NK-92 treated with Interleukin-12 subunit alpha and Interleukin-12 subunit beta, amount 100 ng/mL, for 24 hours (cell line): ENCODE measurements at places on chromosomes 4 and X.

GRCh38 chr4:74549936-74550335, 105.0 kb downstream of the AREG start:
- no peak for DNase-seq

DNA sequence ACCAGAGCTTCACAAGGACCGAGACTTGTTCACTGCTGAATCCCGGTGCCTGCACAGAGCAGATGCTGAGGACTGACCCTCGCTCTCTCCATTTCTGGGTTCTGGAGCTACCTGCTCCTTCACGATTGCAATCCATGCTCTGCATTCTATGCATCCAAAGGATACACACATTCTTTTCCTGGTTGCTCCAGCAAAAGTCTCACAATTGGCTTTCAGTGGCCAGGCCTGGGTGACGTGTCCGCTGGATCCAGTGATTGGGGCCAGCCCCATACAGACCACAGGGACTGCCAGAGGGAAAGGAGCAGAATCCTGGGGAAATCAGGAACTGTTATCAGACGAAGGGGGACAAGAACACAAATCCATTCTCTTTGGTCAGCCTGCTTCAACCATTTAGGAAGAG, 14.9 kb upstream of the CDKN2AIP start:
- DNase-seq = no peak

GRCh38 chr4:78772526-78773091, 3.5 kb upstream of the BMP2K start:
- DNase-seq = no peak

- no peak for DNase-seq
Observed at GRCh38 chr4:83196921-83197320, 82.4 kb upstream of the PLAC8 start.

GRCh38 chr4:89954906-89955695, 60.4 kb downstream of the MMRN1 start:
- no peak for DNase-seq

DNA sequence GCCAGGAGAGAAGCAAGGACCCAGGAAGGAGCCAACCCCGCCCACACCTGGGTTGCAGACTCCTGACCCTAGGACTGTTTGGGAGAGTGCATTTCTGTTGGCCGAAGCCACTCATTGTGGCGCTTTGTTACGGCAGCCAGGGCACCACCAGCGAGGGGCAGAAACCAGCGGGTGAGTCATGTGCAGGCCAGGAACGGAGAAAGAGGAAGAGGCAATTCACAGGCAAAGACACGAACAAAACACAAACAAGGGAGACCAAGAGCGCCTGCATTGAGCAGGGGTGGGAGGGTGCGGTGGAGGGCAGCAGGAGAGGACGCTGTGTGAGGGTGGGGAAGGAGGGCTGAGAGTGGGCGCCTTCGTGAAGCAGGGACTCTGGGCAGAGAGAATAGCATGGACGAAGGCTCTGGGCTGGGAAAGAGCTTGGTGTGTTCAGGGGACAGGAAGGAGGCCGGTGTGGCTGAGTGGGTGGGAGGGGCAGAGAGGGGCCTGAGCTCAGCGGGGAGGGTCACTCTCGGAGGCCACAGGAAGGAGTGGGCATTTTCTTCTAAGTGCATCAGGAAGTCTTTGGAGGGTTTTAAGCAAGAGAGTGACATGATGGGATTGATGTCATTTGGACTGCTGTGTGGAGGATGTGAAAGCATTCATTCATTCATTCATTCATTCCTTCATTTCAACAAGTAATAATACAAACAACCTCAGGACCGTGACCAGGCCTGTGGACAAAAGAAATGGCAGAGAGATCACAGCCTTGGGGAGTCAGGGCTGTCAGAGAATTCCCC, 12.2 kb upstream of the WFS1 start:
- DNase-seq = no peak

DNA sequence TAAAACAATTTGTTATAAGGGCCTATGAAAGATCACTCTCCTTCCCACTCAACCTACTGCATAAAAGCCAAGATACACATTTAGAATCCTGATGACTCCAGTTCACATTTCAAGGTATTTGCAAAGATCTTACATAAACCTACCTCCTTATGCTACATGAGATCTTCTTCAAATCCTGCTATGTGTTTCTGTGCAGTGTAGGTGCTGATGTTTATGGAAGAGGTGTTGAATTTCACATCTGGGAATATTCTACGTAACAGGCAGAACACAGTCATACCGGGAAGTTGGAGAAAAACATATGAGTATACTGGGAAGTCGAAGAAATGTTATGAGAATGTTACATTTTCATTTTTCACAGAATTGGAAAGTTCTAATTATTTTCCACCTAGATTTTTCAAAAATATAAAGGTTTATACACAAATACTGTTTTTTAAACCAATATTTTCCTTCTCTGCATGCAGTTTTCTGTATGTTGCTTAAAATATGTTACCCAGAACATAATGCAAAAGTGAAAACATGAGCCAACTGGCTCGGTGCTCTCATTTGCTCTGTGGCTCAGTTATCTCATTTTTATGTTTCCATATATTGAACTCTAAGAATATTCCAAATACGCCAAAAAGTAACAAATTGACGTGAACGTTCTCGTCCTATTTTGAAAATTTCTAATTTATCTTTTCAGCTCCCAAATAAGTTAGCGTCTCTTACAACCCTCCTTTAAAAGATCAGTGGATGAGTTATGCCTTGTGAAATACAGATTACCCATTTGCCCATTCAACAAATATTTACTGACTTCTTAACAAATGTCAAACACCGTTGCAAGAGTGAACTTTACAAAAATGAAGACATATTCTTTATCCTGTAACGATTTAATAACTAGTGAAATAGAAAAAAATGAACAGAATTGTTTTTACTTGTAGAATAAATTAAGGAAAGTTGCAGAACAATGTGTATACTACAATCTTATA, 899.3 kb downstream of the STIM2 start:
- DNase-seq = no peak

GRCh38 chr4:151561551-151562256, 152.7 kb downstream of the FHIP1A start:
- DNase-seq = no peak

- DNase-seq = no peak
Observed at GRCh38 chrX:3815896-3816664, 102.6 kb upstream of the PRKX start.

DNA sequence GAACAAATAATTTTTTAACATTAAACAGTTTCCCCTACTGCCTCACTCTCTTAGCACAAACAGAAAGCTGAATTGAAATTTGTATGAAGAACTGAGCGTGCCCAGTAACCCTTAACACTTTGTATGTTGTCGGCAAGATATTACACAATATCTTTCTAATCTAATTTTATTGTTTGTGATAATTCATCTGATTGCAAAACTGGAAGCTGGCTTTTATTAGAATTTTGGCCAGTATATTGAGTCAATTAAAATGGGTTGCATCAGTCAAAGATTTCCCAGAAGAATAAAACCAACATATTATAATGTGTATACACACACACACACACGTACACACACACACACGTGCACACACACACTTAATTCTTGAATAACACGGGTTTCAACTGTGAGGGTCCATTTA, 2332.1 kb downstream of the PCDH7 start:
- no peak for DNase-seq

GRCh38 chr4:25358515-25359275, 18.4 kb upstream of the ANAPC4 start:
- no peak for DNase-seq

DNA sequence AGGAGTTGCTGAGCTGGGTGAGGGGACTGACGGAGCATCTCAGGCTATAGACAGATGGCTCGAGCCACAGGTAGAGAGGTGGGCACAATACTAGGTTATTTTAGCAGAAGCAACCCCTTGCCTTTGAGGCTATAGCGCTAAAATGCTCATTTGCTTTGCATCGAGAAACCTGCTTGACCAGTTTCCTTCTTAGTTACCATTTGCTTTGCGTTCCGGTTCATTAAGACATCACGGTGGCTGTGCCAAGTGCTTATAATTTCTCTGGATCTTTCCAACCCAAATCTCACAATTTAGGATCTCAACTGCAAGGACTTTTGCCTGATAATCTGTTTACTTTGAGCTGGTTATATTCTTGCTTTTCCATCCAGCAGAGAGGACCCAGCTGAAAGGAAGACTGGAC, 40.8 kb downstream of the DLG3 start:
- no peak for DNase-seq

- no peak for DNase-seq
Observed at GRCh38 chr4:8469550-8469949, 29.0 kb downstream of the TRMT44 start.

DNA sequence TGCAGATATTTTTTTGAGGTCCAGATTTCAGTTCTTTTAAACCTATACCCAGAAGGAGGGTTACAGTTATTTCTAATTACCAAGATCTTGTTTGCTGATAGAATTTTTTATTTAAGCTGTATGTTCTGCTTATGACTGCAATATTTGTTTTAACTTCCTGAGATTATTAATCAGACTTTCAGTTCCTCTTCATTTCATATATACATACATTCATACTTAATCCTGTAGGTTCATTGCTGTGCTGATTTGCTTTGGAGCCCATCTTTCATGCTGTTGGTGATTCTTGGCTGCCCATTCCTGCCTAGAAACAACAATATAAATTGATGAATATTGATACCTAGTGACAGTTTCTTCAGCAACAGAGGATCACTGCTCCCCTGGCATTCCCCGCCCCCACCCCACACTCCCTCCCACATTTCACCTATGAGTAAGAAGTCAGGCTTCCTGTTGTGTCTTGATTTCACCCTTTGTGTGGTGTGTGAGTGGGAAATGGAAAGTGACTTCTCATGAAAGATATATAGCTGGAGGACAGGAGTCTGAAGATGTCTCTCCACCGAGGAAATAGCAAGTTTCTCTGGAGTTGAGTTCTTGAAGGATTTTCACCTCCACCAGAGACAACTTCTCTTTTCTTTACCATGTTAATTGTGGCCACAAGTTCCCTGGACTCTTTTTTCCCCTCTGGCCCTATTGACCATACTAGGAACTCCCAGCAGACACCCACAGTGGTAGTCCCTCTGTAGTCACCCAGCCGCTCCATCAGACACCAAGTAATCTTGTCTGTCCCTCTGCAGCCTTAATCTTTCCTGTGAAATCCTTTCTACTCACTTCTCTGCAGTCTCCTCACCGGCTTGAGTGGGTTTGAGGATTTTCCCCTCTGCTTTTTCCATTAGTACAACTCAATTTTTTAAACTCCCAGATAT, 118.4 kb downstream of the ASB9 start:
- DNase-seq = no peak

GRCh38 chrX:70434914-70435586, 9.6 kb upstream of the DLG3 start:
- DNase-seq = no peak

DNA sequence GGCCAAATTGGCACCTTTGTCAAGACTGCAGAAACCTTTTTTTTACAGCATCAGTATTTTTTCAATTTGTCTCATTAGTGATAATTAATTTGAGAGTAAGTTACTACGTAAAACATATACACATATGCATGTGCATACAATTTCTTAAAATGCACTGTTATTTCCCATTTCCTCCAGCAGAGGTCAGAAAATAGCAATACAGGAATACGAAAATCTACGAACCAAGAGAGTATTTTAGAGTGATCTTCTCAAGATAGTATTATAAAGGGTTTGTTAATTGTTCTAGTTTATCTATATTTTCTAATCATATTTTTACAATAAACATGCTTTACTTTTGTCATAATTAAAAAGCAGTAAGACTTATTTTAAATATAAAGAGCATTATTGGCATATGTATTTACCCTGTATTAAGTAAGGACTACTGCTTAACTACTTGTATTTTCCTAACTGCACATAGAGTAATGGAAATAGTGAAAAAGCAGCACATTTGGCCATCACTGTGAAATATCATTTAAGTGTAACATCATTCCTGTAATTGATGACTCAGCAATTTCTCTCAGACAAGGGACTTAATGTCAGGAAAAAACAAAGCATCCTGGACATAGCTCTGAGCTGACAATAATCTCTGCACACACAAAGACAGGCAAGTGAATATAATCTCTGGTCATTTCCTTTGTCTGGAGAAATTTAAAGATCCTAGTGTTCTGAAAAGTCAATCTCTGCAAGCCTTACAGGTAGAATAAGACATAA, 45.6 kb downstream of the MAOB start:
- no peak for DNase-seq

DNA sequence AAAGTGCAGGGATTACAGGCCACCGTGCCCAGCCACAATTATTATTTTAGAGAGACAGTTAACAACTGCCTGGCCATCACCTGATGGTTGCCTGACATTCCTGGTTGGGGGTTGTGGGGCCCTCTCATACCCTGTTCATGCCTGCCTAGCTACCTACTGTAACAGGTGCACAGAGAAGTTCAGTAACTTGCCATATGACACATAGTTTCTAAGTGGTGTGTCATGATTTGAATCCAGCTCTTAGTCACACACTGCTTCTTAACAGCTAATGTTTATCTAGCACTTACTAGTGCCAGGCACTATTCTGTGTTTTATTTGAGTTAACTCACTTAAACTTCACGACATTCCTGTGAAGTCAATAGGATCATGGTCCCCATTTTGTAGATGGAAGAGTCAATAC, 122.7 kb upstream of the JADE1 start:
- DNase-seq = no peak

DNA sequence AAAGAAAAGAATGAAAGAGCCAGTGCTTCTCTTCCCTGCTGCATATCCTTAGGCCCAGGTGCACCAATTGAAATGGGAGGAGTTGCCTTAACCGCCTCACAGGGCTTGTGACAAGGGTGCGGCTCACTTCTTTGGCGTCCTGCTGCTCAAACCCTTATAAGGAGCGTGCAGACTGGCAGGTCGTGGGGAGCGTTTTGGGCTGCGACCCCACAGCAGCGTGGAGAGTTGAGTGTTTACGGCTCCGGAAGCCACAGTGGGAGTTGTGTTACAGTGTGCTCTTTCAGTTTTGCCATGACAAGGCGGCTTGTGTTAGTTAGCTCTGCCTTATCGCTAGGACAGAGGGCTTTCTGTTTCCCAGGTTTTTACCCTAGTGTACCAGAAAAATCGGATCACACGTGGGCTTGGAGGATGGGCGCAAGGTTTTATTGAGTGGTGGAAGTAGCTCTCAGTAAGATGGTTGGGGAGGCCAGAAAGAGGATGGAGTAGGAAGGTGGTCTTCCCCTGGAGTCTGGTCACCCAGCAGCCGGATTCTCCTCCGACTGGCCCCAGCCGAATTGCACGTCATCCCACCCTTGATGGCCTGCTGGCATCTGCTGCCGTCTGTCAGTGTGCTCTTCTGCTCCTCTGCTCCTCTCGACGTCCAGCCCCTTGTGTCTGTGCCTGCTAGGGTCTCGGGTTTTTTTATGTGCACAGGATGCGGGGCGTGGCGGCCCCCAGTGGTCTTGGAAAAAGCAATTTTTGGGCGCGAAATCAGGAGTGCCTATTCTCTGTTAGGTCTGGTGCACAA, 718.9 kb downstream of the ARAP2 start:
- DNase-seq = no peak

DNA sequence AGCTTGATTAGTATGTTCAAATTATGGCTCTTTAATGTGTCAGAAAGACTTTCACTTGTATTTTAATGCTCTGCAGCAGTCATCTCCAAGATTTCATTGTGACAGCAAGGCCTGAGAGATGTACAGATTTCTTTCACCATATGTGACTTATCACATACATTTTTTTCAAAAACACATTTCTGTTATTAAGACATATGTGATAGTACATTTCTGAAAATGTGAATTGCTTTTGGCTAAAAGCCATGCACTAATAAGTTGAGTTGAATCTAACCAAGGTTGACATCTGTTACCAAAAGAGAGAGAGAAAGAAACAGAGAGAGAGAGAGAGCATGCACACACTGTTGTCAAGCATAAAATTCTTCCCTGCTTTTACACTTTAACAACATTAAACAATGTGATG, 409.3 kb downstream of the AFF2 start:
- DNase-seq = no peak
